ENCODE measurements at places on chromosomes 5 and 9. TPM values are rescaled to one million over a fixed set of nuclear protein-coding genes. Genes with fewer than 3 reads are reported as not detected.

- DNase-seq = peak; percentile 23
- H3K27ac ChIP-seq = no peak overlapping the region
- peaks cover 3% of the 10 kb centered on the region for H3K36me3 ChIP-seq
- H3K4me1 ChIP-seq = no peaks in the 10 kb centered on the region
- H3K27me3 ChIP-seq = no peaks in the 10 kb centered on the region
- H3K4me3 ChIP-seq = no peak overlapping the region
Measured at GRCh38 chr5:149367249-149367971, 9.6 kb downstream of the PCYOX1L start.

The NEUROG1 gene
- not detected for polyA plus RNA-seq

GRCh38 chr5:98917433-98917832 is 11.4 kb downstream of the CHD1 start:
- no peak overlapping the region for H3K4me3 ChIP-seq
- no peak overlapping the region for H3K27ac ChIP-seq
- peaks cover 86% of the 10 kb centered on the region for H3K4me1 ChIP-seq
- no peak for DNase-seq

The PRUNE2 gene
- not detected for polyA plus RNA-seq

The EPB41L4A gene
- 11.7 TPM for polyA plus RNA-seq

GRCh38 chr9:4704129-4704528 is 24.8 kb downstream of the CDC37L1 start:
- H3K27ac ChIP-seq = no peak overlapping the region
- no peaks in the 10 kb centered on the region for H3K4me1 ChIP-seq

- no peaks in the 10 kb centered on the region for H3K36me3 ChIP-seq
- DNase-seq = no peak
- no peak overlapping the region for H3K4me3 ChIP-seq
- H3K27me3 ChIP-seq = no peaks in the 10 kb centered on the region
Measured at GRCh38 chr5:57932761-57933160, 450.1 kb upstream of the ACTBL2 start.

- no peaks in the 10 kb centered on the region for H3K27me3 ChIP-seq
- H3K4me3 ChIP-seq = no peak overlapping the region
- DNase-seq = no peak
Measured at GRCh38 chr5:43711496-43711895, 108.5 kb downstream of the NNT start.

DNA sequence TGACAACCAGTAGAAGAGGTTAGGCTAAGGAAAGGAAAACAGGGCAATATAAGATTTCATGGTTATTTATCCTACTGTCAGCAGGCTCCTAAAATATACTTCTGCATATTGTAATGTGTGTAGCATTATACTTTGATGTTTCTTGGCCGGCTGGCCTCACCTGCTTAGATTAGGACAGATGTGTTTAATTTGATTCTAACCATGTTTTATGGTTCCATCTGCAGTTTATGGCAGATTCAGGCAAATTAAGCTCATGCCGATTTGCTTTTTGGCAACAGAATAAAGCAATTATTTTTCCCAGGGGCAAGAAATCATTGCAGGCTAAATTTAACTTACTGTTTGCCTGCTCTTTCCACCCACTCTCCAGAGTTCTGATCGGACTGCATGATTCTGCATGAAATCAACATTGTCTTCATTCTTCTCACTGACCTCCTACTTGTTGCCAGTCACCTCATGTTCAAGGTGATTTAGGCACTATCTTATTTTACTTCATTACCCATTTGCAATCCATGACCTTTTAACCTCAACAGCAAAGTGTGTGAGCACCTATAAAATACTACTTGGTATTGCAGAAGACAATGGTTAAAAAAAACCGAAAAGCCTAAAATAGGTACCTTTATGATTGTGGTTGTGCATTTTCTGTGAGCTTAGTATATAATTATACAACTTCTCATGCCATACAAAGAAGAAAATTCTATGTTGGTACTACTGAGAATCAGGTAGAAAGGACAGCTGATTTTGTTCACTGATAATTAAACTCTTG is 125.2 kb downstream of the EDIL3 start:
- no peaks in the 10 kb centered on the region for H3K4me1 ChIP-seq
- H3K27me3 ChIP-seq = no peaks in the 10 kb centered on the region
- DNase-seq = no peak
- no peak overlapping the region for H3K27ac ChIP-seq
- no peak overlapping the region for H3K4me3 ChIP-seq

DNA sequence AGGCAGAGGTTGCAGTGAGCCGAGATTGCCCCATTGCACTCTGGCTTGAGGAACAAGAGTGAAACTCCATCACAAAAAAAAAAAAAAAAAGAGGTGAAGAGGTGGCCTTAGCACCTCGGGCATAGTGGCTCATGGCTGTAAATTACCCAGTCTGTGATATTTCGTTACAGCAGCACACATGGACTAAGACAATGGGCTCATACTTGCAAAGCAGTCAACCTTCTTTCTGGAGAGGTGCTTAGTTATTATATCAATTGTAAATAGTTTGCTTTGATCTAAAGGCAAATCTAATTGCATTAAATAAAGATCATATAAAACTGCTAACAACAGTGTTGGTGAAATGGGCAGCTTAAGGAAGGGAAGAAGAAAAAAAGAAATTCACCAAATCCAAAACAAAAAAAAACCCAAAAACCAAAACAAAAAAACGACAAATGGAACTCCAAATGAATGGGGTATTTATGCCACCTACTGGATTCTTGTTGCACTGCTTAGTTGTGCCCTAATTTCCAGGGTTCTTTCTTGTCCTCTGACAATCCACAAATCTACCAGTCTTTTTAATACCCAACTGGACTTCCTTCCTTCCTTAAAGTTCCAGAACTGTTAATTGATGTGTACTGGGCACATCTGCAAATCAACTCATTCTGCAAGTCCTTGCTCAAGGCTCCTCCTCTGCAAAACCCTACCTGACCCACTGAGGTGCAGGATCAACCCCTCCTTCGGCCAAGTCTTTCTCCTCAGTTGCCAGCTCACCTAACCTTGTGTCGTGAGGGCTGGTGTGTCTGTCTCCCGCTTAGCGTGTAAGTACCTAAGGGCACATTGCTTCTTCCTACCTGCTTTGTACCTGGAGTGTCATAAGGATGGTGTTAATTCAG is 35.0 kb upstream of the DMRT1 start:
- H3K4me1 ChIP-seq = no peaks in the 10 kb centered on the region
- no peak overlapping the region for H3K27ac ChIP-seq
- H3K4me3 ChIP-seq = no peak overlapping the region
- H3K36me3 ChIP-seq = no peaks in the 10 kb centered on the region

The GLDC gene
- not detected for polyA plus RNA-seq

- DNase-seq = no peak
- no peak overlapping the region for H3K27ac ChIP-seq
- no peaks in the 10 kb centered on the region for H3K36me3 ChIP-seq
- peaks cover 2% of the 10 kb centered on the region for H3K27me3 ChIP-seq
- no peak overlapping the region for H3K4me3 ChIP-seq
- no peaks in the 10 kb centered on the region for H3K4me1 ChIP-seq
Measured at GRCh38 chr5:159886296-159886695, 30.0 kb upstream of the ADRA1B start.

The SEMA5A gene
- polyA plus RNA-seq = not detected

DNA sequence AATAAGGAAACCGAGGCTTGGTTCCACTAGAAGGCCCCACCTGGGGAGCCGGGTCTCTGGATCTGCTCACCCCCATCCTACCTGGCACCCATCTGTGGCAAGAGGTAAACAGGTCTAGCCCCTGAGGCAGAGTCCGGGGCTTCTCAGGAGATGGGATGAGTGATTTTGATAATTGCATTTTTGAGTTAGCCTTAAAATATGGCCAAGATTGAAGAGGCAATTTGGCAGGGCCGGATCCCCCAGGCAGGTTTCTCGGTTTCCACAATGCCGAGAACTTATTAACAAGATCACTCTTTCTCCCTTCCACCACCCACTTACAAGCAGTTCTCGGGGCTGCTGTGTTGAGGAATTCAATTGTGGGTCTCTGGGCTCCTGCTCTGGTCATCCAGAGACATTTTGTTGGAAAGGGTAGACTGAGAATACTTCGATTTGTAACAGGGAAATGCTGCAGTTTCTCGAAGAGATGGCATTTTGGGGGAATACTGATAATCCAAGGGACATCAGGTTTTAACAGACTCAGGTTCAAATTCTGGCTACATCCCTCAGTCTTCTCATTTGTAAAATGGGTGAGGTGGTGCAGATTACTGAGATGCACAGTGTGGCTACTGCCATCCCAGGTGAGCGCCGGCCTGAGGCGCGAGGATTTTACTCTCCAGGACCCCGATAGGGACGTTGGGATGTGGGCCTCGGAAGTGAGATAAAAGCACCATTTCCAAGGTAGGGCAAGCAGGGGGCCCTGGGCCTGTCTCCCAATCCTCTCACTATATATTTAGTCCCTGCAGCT is 194.2 kb downstream of the CDK5RAP2 start:
- no peaks in the 10 kb centered on the region for H3K4me1 ChIP-seq
- no peak for DNase-seq
- peaks cover 13% of the 10 kb centered on the region for H3K36me3 ChIP-seq
- H3K4me3 ChIP-seq = no peak overlapping the region

GRCh38 chr9:9142001-9142400 is 1342.4 kb upstream of the DMAC1 start:
- no peaks in the 10 kb centered on the region for H3K36me3 ChIP-seq
- H3K27ac ChIP-seq = no peak overlapping the region
- DNase-seq = no peak
- H3K27me3 ChIP-seq = no peaks in the 10 kb centered on the region
- H3K4me1 ChIP-seq = no peaks in the 10 kb centered on the region

The UBLCP1 gene
- polyA plus RNA-seq = 68.7 TPM

The CNTNAP3B gene
- polyA plus RNA-seq = not detected

DNA sequence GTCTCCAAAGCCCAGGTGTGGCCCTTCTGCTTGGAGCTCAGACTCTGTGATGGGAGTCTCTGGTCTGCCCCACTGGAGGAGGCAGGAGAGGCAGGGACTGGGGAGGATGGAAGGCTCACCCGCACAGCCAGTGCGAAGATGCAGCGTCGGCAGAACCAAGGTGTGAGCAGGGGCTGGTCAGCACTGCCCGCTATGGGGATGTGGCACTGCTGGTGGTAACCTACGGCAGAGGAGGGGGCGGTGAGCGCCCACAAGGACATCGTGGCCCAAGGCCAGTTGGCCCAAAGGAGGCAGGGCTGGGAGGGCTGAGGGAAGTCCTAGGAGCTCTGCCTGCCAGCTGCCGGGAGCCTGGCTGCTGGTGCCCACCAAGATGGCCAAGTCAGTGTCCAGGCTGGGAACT is 7.3 kb downstream of the PHF19 start:
- H3K4me1 ChIP-seq = peaks cover 14% of the 10 kb centered on the region
- peaks cover 18% of the 10 kb centered on the region for H3K36me3 ChIP-seq
- no peak for DNase-seq
- peaks cover 3% of the 10 kb centered on the region for H3K27me3 ChIP-seq
- H3K27ac ChIP-seq = peak overlapping the region; percentile 90
- no peak overlapping the region for H3K4me3 ChIP-seq

The CCDC187 gene
- polyA plus RNA-seq = not detected

DNA sequence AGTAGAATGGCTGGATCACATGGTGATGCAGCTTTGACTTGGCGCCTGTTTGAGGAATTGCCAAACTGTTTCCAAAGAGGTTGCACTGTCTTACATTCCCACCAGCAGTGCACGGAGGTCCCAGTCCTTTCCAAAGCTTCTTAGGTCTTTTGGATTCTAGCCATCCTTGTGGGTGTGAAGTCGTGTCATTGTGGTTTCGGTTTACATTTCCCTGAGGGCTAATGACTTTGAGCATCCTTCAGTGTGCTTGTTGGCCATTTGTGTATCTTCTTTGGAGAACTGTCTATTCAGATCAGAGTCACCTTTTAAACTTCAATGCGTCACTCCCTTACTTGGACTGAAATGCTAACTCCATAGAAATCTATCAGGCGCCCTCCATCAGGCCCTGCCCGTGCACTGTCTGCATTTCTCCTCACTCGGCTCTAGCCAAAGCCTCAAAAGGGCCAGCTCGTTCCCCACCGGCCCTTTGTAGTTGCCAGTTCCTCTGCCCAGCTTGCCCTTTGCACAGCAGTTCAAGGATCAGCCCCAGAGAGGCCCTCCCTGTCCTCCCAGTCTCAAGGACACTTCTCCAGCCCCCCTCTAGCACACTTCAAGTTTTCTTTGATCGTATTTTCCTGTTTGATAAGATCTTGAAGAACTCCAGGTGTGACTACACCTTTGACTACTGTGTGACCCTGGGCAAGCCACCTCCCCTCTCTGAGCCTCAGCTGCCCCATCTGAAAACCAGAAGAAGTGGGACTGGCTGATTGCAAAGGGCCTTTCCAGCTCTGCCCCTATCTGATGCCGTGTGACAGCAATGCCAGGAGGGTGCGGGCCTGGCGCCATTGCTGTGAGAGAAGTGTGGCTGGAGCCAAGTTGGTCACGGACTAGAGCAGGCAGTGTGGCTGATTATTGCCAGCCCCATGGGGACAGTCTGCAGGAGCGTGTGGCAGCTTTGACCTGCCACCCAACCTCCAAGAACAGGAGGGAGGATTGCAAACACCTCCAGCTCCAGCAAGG is 5.6 kb downstream of the HRH2 start:
- no peak overlapping the region for H3K4me3 ChIP-seq
- H3K27ac ChIP-seq = no peak overlapping the region
- H3K4me1 ChIP-seq = peaks cover 2% of the 10 kb centered on the region
- H3K36me3 ChIP-seq = no peaks in the 10 kb centered on the region
- H3K27me3 ChIP-seq = peaks cover 8% of the 10 kb centered on the region

- H3K27ac ChIP-seq = peak overlapping the region; percentile 49
- H3K36me3 ChIP-seq = peaks cover 38% of the 10 kb centered on the region
- H3K4me1 ChIP-seq = peaks cover 55% of the 10 kb centered on the region
- H3K4me3 ChIP-seq = no peak overlapping the region
- no peak for DNase-seq
Measured at GRCh38 chr9:36208521-36209253, 18.0 kb downstream of the CLTA start.

DNA sequence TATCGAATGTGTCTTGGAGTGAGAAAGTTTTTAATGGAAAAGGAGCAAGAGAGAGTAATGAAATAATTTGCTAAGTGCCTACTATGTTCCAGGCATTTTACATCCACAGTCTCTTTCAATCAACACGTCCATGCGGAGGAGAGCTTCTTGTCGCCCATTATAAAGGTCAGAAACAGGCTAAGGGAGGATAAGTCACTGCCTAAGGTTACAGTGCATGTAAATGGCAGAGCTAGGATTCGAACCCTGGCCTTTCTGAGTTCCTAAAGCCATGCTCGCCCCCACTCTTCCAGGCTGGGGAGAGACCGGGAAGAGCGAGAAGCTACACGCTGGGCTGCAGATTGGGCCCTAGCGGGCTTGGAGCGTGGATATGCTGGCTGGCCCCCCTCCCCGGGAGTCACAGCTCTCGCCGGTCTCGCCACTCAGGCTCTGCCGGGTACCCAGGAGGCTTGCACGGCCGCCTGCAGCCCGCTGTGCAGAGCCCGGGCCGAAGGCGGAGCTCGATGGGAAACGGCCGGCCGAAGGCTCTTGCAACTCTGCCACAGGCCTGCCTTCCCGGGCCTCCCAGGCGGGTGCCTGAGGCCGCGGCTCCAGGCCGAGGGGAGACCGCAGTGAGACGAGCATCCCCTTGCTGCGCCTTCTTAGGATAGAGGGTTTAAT is 775 bp upstream of the LHX2 start:
- no peak for DNase-seq
- H3K36me3 ChIP-seq = no peaks in the 10 kb centered on the region
- peaks cover 48% of the 10 kb centered on the region for H3K27me3 ChIP-seq

DNA sequence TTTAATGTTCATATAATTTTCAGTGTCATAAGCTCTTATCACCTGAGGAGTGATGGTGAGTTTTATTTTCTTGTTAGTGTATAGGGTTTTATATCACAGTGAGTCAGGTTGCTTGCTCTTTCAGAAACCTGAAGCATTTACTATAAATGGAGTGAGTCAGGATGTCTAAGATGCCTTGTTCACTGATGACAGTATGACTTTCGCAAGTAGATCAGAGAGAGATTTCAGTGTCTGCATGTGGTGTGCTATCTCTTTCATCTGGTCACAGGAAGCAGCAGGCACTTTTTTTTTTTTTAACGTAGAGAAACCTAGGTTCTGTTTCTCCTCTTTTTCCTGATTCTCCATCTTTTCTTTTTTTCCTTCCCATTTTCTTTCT is 237.1 kb downstream of the DMRTA1 start:
- no peak overlapping the region for H3K4me3 ChIP-seq
- no peaks in the 10 kb centered on the region for H3K4me1 ChIP-seq
- no peak overlapping the region for H3K27ac ChIP-seq
- H3K36me3 ChIP-seq = no peaks in the 10 kb centered on the region
